HCT116 (cell line): ENCODE measurements at places on chromosomes 7 and 10.
A peak's percentile ranks its signal among the peaks of the same experiment; 100 is the strongest.

DNA sequence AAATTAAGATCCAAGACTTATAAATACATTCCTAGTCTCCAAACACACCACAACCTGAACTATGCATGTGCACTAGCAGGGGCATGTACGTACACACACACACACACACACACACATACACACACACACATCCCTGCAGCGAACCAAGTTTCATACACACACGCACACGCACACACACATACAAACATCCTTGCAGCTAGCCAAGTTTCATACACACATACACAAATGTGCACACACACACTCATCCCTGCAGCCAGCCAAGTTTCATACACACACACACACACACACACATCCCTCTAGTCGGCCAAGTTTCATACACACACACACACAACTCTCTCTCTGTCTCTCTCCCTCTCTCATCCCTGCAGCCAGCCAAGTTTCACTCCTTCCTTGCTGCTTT is 82.7 kb upstream of the WIPF3 start:
- peak; percentile 4 for DNase-seq

DNA sequence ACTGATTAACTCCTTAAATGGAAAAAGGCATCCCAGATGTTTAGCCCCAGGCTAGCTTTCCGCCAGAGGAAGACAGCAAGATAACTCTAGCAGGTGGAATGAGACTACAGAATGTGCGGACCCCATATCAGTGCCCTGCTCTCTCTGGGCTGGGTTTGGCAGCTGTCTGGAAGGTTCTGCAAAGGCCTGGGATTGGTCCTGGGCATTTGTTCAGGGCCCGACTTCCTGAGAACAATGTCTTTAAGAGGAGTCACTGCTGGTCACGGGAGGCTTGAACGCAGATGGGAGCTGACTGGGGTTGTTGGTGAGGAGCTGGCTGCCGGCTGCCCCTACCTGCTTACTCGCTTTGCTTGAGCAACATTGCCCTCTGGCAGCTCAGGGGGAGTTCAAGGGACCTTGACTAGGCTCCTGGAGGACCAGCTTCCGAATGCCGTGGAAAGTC is 130.6 kb upstream of the BTBD16 start:
- DNase-seq: no peak

DNA sequence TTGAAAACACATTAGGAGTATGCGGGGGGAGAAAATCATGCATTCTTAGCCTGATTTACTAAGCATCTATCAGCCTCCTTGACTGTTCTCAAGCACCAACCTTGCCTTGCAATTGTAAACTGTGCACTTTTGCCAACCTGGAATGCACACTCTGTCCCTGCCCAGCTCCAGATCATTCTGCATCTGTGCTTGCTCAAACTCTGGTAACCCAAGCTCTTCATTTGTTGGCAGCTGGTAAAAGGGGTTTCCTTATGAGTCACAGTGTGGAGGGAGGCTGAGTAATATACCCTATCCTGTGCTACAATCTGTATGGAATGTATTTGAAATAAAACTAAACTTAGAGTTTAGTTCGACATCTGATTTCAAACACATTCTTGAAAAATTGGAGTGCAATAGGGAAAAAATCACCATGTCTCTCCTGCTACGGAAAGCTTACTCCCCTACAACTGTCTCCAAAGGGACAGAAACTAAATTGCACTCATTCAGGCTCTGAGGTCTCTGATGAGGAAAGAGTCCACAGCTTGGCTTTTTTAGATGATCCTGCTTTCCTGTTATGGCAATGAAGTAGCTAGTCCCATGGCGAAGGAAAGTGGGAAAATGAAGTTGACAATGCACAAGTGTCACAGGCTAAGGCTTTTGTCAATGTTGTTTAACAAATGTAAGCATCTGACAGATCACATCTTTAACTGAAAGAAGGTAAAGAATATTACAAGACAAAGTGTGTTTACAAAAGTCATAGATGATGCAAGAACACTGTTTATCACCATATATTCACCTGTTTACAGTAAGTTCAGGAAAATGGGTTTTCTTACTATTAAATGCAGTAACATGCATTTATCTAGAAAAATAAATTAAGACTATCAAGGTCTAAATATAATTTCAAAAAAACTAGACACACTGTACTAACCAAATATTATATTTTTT is 61.9 kb downstream of the TES start:
- peak; percentile 85 for DNase-seq

DNA sequence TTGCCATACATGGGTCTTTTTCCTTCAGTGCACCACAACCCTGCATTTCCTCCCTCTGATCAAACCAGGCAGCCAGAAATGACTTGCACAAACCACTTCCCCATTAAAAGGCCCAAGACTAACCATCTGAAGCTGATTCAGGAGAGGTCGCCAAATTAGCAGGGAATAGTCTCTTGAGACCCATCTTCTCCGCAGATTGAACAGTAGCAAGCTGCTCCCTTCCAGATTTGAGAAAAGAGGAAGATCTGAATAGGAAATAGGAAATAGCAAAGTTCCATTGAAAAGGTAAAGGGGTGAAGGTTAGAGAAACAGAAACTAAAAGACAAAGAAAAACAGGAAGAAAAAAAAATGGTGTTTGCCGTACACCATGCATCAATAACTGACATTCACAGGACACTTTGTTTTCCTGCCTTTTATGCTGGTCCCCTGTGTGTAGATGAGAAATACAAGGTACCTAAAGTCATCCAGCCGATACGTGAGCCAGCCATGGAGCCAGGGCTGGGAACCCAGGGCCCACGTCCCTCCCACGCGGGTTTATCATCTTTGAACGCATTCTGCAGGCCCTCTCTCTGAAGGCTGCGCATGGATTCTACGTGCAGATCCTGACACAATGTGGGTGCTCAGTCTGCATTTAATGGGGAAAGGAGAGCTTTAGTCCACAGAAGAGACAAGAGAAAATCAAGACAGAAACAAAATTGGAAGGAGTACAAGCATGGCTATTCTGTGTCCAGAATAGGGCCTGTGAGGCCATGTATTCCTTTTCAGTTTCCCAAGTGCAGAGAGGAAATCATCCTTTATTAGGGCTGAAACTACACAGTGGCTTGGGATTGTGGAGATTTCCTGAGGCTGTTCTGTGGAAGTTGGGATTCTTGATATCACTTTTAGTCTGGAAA is 268.4 kb upstream of the NPVF start:
- DNase-seq: no peak

DNA sequence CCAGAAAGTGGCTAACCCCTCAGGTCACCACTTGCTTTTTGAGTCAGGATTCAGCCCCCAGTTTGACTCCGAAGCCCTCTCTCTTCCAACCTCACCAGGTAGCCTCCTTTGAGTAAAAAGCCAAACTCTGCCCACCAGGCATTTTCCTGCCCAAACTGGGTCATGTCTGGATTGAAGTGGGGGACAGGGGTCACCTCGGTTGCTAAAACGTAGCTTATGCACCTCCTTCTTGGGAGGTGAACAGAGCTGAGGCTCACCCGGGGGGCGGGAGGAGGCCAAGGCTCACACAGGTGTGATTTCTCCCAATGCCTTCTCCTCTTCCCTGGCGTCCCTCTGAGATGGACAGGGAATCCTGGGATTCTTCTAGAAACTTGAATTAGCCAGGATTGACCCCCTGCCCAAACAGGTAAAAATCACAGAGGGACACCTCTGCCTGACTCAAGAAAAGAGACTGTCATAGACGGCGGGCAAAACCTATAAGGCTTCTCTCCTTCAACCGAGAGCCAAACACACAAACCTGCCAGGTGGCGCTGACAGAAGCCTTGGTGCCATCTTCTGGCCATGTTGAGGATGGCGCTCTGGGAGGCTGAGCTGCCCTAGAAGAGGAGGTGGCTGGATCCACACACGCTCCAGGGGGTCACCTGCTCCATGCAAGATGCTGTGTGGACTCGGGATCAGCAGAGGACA is 51.6 kb downstream of the PRLHR start:
- DNase-seq: peak; percentile 63

- no peak for DNase-seq
These were observed 8.3 kb upstream of the COA1 start for GRCh38 chr7:43737467-43738127.

GRCh38 chr7:141693082-141693481 is 8.9 kb downstream of the DENND11 start:
- no peak for DNase-seq

GRCh38 chr10:50260791-50261281 is 9.5 kb upstream of the ASAH2 start:
- DNase-seq: no peak
